Activated CD4-positive, alpha-beta T cell treated with anti-CD3 and anti-CD28 coated beads, Interleukin-2, amount 50 U/mL, for 16 hours (primary cell): ENCODE measurements at places on chromosomes 5 and 9.

DNA sequence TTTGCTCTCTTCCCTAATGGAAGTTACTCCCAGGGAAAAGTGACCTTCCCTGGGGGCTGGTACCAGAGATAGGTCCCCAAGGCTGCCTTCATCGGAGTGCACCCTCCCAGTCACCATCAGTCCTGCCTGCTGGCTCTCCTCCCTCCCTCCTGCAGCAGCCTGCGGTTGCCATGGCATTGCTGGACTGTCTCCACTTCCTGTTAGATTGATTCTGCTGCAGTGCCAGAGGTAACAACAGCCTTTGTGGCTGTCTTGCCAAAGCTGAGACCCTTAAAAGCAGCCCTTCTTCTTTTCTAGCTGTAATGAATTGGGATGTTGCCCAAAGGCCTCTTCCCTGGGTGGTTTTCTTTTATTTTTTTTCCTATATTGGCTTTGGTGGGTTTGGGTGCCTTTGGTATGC lies 78.1 kb upstream of the PRLR start:
- DNase-seq, result no peak

GRCh38 chr9:19840953-19841352 lies 52.1 kb upstream of the SLC24A2 start:
- no peak for DNase-seq

DNA sequence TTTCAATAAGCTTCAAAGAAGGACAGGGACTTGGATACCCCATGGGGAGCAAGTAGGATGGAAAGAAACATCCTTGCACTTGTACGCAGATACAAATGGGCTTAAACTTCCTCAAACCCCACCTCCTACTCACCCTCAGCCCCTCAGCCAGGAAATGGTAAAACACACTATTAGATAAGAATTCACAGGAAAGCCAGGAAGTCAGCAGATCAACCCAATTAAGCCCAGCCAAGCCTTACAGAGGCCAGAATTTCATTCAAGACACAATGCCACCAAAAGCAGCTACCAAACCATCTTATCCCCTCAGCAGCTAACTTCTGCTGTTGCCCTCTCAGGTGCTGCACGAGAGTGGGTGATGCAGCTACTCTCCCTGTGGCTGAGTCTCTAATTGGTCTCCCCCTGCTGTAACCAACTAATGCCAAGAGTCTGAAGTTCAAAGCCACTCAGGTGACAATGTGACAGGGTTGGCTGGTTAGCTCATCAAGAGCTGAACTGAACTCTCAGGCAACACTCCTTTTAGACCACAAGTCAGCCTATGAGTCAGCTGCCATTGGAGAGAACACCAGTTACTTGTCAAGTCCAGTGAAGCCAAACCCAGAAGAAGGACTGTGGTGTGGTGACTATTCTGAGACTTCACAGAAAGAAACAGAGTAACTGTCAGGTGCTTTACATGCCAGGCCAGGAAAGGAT lies 201.9 kb downstream of the ZNF608 start:
- DNase-seq, result no peak

DNA sequence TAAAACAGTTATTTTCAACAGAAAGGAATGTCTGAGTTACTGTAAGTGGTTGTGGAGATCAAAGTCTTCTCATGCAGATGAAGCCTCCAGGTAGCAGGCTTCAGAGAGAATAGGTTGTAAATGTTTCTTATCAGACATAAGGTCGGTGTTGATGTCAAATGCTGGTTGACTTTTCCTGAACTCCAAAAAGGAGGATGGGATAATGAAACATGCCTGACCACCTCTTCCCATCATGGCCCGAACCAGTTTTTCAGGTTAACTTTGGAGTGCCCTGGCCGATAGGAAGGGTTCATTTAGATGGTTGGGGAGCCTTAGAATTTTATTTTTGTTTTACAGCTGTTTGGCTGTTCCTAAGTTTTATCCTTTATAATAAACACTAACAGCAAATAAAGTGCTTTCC lies 478.4 kb downstream of the ACTL7B start:
- no peak for DNase-seq

- no peak for DNase-seq
These were observed 185.1 kb downstream of the RGS3 start for GRCh38 chr9:113648586-113648985.

- DNase-seq, result no peak
These were observed 44.0 kb upstream of the MAP1B start for GRCh38 chr5:72063219-72063819.

- peak; percentile 8 for DNase-seq
These were observed 632 bp downstream of the UBAP1 start for GRCh38 chr9:34179213-34180136.

DNA sequence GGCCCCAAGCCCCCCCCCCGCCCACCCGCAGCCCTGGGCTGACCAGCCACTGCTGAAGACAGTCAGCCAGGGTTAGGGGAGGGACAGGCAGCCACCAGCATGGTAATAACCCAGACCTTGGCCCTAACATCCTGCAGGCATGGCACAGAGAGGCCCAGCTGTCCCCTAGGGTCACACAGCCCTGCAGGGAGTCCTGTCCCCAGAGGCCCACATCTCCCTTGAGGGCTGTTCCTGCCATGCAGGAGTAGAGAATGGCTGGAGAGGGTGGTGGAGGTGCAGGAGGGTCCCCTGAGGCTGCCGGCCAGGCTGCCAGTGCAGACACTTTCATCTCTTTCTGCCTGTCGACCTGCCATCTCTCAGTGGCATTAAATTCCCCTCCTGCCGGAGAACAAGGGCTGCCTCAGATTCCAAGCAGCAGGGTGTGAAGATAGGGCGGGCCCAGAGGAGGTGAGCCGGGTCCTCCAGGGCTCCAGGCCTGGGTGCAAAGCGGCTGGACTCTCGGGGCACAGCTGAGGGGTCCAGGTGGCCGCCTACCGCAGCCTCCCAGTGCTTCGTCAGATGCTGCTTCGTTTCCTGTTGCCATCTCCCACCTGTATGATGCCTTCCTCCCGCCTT lies 40.0 kb downstream of the CXXC5 start:
- DNase-seq, result no peak

- no peak for DNase-seq
These were observed 398.3 kb downstream of the IRX1 start for GRCh38 chr5:3993856-3994473.

GRCh38 chr5:91118796-91119195 lies 264.3 kb downstream of the ARRDC3 start:
- no peak for DNase-seq

DNA sequence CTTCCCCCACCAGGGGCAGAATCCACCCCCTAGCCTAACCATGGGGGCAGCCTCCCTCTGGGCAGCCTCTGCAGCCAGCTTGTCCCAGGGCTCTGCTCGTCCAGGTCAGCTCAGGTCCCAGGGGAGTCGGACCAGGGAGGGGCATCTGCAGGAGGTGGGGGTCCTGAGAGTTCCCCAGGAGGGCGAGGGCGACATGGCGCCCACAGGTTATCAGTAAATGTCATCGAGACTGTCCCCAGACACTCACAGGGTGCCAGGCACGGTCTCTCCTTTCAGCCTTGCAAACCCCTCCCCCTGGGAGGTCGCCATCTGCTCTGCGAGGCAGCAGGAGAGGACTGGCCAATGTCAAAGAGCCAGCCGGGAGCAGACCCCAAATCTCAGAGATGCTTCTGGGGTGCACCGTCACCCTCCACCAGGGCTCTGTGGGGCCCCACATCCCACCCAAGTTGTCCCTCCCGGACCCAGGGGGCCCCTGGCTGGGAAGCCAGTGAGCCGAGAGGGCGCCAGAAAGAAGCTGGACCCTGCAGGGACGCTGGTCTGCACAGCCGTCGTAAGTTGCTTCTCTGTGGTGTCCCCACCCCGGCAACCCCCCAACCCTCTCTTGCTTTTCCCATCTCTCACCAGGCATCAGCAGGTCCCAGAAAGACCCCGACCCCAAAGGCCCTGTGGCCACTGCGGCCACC lies 69.3 kb downstream of the NTNG2 start:
- DNase-seq, result no peak

GRCh38 chr9:33415501-33416038 lies 13.2 kb upstream of the AQP7 start:
- DNase-seq, result peak; percentile 92

- DNase-seq, result no peak
These were observed 13.4 kb downstream of the IRF1 start for GRCh38 chr5:132476876-132477781.

GRCh38 chr5:56128113-56128512 lies 105.0 kb downstream of the ANKRD55 start:
- peak; percentile 61 for DNase-seq

GRCh38 chr5:169732841-169733240 lies 95.8 kb downstream of the DOCK2 start:
- DNase-seq, result no peak

DNA sequence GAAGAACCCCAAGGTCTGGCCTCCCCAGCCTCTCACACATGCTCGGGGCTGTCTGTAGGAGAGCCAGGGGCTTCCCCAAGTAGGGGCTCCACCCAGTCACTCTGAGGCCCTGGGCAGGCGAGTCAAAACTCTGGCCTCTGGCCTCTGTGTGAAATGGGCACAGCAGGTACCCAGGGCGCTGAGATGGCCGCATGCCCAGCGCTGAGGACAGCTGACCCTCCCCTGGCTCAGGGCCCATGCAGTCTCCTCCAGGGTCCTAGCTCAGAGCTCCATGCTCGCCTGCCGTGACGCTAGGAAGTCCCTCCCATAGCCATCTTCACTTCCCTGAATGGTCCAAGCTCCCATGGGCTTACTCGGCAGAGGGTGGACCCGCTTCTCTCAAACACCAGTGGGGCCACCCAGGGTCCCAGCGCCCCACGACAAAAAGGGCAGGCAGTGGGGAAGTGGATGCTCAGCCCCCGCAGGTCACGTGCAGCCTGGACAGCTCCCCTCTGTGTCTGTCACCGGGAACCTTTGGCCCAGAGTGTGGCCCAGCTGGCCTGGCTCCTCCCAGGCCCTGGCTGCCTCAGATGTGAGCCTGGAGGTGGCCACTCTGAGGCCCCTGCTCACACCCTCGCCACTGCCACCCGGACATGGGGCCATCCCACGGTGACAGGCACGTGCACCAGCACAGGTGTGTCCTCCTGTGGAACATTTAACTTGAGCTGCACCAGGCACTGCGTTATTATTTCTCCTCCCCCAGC lies 12.2 kb upstream of the VAV2 start:
- DNase-seq, result no peak

DNA sequence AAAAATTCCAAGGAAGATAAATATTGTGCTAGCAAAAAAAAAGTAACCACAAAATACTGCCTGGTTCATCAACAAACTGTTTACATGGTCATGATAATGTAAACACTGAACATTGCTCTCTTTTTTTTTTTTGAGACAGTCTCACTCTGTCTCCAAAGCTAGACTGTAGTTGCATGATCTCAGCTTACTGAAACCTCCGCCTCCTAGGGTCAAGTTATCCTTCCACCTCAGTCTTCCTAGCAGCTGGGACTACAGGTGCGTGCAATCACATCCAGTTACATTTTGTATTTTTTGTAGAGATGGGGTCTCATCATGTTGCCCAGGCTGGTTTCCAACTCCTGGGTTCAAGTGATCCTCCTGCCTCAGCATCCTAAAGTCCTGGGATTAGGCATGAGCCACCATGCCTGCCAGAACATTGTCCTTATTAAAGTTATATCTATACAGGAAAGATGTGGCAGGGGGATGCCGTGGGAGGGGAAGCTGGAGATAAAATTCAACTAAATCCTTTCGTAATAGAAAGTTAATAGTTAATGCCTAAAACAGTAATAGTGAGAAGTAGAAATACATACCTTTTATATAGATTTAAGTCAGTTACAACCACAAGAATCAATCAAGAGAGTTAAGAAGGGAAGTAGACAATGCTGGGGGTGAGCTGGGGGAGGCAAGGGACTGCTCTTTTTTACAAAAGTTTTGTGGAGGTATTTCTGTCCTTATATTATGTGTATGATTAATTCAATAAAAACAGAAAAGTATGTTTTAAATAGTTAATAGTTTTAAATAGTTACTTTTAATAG lies 52.3 kb downstream of the RGMB start:
- DNase-seq, result no peak

GRCh38 chr9:104747245-104747564 lies 278 bp upstream of the NIPSNAP3A start:
- DNase-seq, result no peak

DNA sequence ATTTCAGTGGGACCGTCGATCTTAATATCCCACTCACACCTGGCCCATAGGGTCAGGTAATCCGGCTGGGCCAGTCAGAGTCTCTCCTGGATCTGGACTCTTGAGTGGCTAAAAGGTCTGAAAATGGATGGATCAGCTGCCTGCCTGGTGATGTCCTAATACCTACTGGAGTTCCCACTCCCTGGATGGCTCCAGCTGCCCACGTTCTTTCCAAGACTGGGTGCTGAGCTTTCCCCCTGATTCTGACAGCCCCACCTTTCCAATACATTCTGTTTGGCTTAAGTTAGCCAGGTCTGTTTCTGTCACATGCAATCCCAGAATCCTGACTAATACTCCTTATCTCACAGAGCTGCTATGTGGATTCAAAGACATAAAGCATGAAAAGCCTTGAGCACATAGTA lies 10.2 kb downstream of the SH3PXD2B start:
- DNase-seq, result no peak

GRCh38 chr5:103275851-103276250 lies 17.3 kb downstream of the MACIR start:
- no peak for DNase-seq

DNA sequence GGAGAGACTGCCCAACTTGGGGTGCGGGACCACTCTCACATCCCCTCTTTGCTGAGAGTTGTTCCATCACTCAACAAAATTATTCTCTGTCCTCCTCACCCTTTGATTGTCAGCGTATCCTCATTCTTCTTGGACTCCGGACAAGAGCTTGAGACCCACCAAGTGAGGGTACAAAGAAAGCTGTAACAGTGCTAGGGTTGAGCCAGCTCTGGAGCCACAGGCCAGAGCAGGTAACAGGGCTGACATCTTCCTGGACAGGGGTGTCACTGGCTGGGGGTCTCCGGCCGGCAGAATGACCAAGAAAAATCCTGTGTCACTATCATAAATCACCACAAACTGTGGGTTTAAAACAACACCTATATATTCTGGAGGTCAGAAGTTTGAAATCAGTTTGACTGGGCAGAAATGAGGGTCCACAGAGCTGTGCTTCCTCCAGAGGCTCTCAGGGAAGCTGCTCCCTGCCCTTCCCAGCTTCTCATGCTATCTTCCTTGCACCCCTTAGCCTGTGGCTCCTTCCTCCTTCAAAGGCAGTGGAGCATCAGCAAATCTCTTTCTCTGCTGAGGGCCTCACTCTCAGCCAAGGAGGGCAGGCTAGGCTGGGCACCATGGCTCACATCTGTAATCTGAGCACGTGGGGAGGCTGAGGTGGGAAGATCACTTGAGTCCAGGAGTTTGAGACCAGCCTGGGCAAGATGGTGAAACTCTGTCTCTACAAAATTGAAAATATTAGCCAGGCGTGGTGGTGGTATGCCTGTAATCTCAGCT lies 4.1 kb upstream of the BBLN start:
- DNase-seq, result no peak

GRCh38 chr9:30758726-30759446 lies 1625.6 kb upstream of the ACO1 start:
- no peak for DNase-seq
